Amniotic epithelial cell (primary cell): ENCODE measurements at places on chromosomes 6 and 20.

DNA sequence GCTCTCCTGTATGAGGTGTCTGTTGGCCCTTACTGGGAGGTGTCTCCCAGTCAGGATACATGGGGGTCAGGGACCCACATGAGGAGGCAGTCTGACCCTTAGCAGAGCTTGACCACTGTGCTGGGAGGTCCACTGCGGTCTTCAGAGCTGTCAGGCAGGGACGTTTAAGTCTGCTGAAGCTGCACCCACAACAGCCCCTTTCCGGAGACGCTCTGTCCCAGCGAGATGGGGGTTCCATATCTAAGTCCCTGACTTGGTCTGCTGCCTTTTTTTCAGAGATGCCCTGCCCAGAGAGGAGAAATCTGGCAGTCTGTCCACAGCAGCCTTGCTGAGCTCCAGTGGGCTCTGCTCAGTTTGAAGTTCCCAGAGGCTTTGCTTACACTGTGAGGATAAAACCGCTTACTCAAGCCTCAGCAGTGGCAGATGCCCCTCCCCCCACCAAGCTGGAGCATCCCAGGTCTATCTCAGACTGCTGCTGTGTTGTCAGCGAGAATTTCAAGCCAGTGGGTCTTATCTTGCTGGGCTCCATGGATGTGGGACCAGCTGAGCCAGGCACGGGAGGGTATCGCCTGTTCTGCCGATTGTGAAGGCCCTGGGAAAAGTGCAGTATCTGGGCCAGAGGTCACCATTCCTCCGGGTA is 36.3 kb upstream of the IBTK start:
- DNase-seq: peak; percentile 64

- DNase-seq: no peak
These were observed 37.7 kb downstream of the PEX7 start for GRCh38 chr6:136860043-136860442.

GRCh38 chr6:43297644-43298564 is at the start of gene SLC22A7:
Gene SLC22A7, plus strand, starts transcription at chr6:43298260. Its CDS starts 99 bp downstream, at chr6:43298359.
- no peak for DNase-seq

- no peak for DNase-seq
These were observed 39.9 kb downstream of the ANKRD60 start for GRCh38 chr20:58188527-58188926.

GRCh38 chr20:39627765-39628164 is 665.6 kb downstream of the DHX35 start:
- DNase-seq: no peak

- DNase-seq: peak; percentile 64
These were observed 20.9 kb downstream of the SCAF8 start for GRCh38 chr6:154754152-154754551.

- DNase-seq: no peak
These were observed 27.4 kb downstream of the STX11 start for GRCh38 chr6:144177726-144178125.

DNA sequence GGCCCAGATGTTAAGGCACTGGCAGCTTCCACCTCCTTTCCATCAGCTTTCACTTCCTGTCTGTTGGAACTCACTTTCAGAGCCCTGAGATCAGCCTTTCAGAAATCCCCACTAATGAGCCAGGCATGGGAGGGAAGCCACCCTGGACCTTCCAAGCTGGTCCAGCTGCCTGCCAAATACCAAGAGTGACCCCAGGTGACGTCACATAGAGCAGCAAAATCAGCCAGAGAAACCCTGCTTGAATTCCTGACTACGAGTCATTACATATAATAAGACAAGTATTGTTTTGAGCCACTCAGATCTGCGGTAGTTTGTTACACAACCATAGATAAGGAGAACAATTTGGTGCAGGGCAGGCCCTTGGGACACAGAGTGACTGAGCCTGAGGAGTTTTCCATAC is 556.0 kb upstream of the JAG1 start:
- peak; percentile 85 for DNase-seq

GRCh38 chr20:54622333-54623295 is 147.2 kb downstream of the DOK5 start:
- no peak for DNase-seq

- no peak for DNase-seq
These were observed 222.4 kb downstream of the CBLN4 start for GRCh38 chr20:55782912-55783253.

GRCh38 chr20:61809006-61809770 is 256.5 kb downstream of the TAF4 start:
- DNase-seq: no peak

- no peak for DNase-seq
These were observed 32.8 kb upstream of the POPDC3 start for GRCh38 chr6:105212587-105212986.

DNA sequence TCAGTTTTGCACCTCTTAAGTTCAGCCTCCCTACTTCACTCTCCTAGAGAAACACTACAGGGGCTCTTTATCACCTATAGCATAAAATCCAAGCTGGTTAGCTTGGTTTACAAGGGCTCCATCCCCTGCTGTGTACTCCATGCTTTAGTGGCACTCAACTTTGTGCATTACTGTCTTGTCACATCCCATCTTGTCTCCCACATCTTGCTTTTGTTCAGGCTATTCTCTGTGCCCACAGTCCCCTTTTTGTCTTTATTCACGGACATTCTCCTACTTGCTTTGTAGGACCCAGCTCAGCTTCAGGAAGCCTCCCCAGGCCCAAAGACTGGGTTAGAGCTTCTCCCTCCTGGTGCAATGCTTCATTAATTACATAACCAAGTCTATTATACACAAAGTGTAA is 107.9 kb upstream of the SPACA1 start:
- no peak for DNase-seq

DNA sequence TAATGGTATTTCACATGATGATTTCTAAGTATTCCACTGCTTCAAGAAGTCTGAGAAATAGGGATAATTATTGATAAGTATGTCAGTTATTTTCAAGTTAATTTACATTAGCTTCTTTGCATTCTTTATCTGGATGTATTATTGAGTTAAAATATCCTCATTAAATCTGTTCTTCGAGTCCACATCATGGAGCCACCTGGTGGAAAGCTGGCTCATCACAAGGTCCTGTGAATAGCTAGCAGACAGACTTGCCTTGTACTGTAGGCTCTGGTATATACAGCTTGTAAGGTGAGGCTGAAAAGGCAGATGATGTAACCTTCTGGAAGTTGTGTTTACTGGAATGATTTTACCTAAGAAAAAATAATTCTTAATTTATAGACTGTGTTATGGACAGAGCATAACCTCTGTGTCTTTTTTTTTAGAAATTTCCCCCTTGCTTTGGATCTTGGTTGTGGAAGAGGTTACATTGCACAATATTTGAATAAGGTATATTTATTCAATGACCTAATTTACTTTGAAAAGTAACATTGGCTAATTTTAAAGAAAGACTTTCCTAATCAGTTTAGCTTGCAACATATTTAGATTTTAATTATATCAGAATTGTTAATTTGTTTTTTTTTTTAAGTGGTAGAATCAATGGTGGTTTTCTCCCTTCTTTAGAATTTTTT is 3.5 kb downstream of the NDUFAF5 start:
- peak; percentile 69 for DNase-seq

DNA sequence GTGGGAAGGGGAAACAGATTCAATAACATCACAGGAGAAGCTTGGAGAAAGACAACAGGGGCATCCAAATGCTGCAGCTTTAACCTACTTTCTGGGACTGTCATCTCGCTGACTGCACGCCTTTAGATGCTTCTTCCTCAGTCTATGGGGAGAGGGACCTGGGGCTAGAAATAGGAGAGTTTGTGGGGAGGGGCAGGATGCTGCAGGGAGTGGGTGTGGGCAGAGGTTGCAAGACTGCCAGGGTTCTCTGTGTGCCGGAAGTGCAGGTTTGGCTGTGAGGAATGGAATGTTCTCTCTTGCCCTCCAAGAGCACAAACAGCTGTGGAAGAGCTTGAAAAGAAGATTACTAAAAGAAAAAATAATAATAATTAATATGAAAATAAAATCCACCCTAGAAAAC is 93.2 kb downstream of the FOXO3 start:
- peak; percentile 65 for DNase-seq

- DNase-seq: no peak
These were observed 319.7 kb upstream of the MAN1A1 start for GRCh38 chr6:119669221-119669620.
